ENCODE measurements at places on chromosomes 4 and X.

- DNase-seq: no peak
Observed at GRCh38 chr4:116020141-116020722, 906.8 kb upstream of the NDST4 start.

GRCh38 chrX:29110041-29110440, 522.8 kb downstream of the IL1RAPL1 start:
- no peak for DNase-seq

DNA sequence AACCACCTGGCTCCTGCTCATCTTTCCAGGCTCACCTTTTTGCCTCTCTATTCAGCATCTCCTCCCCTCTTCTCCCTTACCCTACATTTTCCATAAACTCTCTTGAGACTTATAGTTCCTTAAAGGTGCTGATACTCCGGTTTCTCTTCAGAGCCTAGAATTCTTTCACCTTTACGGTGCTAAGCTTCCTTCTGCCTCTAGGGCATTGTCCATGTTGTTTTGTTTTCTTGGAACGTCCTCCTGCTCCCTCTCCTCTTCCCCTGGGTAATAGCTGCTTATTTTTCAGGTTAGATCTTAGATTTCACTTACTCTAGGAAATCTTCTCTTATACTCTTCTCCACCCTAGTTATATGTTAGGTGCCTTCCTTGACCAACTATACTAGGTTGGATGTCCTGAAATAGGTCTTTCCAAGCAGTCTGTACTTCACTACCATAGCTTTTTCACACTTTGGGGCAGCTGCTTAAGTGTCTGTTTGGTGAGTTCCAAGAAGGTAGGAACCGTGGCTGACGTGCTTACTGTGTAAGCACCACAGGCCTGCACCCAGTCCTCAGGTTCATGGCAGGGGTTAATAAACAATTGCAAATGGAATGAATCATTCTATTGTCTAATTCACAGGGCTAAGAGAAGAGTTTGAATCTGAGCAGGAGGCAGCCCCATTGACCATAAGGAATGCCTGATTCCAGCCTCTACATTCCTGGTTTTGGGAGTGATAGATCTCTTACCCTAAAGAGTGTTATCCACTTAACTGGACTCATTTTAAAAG, 227.5 kb downstream of the MGST2 start:
- DNase-seq: no peak

DNA sequence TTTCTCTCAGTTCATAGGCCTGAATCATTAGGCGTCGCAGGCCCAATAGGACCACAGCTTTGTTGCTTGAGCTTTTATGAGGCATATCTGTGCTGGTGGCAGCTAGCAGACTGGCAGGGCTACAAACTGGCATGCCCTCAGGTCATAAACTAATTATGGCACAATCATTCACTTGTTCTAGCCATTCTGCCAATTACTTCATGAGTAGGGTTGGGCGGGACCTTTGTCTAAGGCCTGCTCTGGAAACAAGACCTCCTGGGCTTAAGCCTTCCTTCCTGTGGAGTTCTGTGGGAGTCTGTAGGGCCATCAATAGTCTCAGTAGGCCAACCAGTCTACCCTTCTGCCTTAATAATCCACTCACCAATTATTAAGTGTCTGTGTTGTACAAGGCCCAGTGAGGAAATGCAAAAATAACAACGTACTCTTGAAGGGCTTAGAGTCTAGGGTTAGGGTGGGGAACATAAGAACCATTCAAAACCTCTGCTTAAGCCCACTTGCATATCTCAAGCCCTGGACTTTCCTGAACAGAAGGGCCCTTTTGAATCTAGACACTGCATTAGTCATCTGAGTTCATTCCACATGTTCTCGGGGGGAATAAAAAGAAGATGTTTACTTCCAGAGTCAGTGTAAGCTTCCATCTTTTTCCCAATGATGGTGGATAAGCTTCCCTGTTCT, 44.5 kb downstream of the SHROOM4 start:
- no peak for DNase-seq

- DNase-seq: no peak
Observed at GRCh38 chr4:41751449-41752061, 3.0 kb upstream of the PHOX2B start.

- DNase-seq: no peak
Observed at GRCh38 chr4:1794809-1795298, 1.8 kb downstream of the FGFR3 start.

DNA sequence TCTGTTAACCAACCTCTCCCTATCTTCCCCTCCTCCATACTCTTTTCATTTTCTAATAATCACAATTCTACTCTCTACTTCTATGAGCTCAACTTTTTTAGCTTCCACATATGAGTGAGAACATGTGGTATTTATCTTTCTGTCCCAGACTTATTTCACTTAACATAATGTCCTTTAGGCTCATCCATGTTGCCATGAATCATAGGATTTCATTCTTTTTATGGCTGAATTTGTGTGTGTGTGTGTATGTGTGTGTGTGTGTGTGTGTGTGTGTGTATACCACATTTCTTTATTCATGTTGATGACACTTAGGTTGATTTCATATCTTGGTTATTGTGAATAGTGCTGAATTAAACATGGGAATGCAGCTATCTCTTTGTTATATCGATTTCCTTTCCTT, 37.4 kb downstream of the RUFY3 start:
- DNase-seq: no peak

- no peak for DNase-seq
Observed at GRCh38 chr4:141133146-141133998, at the start of gene RNF150. Gene RNF150, minus strand, starts transcription at chr4:141133469.

DNA sequence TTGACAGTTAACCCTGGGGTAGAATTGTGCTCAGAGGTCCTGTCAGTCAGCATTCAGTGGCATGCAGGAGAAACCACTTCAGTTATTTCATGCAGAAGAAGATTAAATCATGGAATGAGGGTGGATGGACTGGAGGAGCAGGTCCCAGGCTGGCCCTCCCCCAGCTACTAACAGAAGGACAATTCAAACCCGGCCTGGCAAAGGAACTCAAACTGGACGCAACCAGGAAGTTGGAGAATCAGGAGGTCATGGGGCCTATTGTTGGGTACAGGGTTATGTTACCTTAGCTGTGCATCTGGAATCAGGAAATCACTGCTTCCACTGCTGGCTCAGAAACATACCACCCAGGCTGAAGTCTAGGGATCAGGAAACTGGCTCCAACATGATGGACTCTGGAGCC, 121.4 kb downstream of the GPAT3 start:
- no peak for DNase-seq

DNA sequence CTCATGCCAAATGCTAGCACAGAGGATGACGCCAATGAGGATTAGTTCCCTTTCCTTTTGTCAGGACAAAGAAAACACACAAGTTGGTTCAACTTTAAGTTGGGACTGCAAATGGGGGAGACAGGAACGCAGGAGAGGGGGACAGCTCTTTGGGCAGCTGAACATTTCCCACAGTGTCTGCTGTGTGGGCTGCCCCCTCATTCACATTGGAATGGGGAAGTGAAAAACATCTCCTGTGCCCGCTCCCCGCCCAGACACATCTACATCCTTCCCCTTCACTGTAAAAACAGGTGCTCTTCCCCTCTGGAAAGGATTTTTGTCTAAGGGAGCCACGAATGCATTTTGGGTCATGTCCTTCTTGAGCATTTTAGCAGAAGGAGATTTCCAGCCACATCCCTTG, 44.5 kb upstream of the TBC1D9 start:
- DNase-seq: no peak

- no peak for DNase-seq
Observed at GRCh38 chrX:125622899-125623298, 303.2 kb downstream of the TEX13C start.

GRCh38 chr4:135718019-135718418, 1516.4 kb upstream of the PABPC4L start:
- DNase-seq: no peak

DNA sequence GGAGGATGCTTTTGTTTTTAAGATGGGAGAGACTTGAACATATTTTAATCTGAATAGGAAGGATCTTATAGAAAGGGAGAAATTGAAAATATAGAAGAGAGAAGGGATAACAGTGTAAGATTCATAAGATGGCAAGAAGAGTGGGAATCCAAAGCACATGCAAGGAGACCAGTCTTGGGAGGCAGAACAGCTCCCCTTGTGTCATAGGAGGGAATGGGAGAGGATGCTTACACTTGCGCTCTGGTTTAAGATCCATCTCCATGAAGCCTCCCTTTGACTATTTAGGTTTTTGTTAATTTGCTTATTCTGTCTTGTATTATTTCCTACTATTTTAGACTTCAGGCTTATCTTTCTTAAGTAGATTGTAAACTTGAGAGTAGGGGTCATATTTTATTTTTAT, 42.7 kb downstream of the KIF4A start:
- DNase-seq: no peak

- DNase-seq: no peak
Observed at GRCh38 chrX:39581411-39581810, 516.3 kb downstream of the BCOR start.

GRCh38 chr4:11529625-11530201, 101.0 kb upstream of the HS3ST1 start:
- no peak for DNase-seq
